ENCODE measurements at places on chromosomes 5 and 9.

- no peak for DNase-seq
These were observed 176.9 kb downstream of the BNC2 start for GRCh38 chr9:16693616-16694015.

GRCh38 chr9:9574080-9574479 lies 1038.7 kb downstream of the PTPRD start:
- DNase-seq, result no peak

GRCh38 chr9:130970052-130970451 lies 31.0 kb upstream of the FIBCD1 start:
- DNase-seq, result no peak

DNA sequence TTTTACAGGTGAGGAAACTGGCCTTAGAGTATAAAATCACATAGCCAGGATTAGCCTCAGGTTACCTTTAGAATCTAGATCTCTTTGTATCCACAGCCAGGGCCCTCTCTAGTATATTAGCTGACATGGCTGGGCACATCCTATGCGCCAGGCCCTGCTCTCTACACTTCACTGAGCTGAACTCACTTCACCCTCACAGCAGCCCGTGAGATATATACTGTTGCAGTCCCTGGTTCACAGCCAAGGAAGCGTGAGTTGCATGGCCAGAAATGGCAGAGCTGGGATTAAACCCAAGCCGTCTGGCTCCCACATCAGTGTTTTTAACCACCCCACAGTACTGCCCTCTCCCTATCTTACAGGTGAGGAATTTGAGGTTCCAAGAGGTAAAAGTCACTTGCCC lies 58.4 kb downstream of the DAB2IP start:
- DNase-seq, result no peak

GRCh38 chr5:19837536-19838174 lies 150.3 kb downstream of the CDH18 start:
- DNase-seq, result peak; percentile 57

DNA sequence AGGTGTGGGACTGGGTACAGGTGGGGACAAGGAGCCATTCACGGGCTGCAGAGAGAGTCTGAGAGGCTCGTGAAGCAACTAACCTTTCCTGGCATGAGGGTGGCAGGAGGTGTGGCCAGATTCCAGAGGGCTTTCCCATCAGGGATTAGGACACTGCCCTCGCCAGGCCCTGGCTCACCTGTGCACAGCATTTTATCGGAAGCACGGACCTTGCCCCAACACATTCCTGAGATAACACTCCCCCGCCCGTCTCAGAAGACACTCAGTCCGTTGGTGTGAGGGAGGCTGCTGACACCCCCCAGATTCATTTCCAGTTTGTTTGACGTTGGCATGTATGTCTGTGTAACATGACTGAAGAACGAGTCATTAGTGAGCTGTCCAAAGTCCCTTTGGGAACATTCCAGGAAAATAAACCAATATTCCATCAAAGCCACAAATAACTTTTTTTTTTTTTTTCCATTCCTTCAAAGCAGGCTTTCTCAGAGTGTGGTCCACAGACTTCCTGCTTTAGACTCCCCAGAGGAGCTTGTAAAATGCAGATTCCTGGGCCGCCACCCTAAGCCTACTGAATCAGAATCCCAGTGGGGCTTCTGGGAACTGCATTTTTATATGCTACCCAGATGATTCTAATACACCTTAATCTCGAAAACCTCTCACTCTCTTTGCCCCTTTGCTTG lies 23.4 kb downstream of the WWC1 start:
- DNase-seq, result peak; percentile 86

- no peak for DNase-seq
These were observed 55.4 kb upstream of the RPL26L1 start for GRCh38 chr5:172903790-172904189.

DNA sequence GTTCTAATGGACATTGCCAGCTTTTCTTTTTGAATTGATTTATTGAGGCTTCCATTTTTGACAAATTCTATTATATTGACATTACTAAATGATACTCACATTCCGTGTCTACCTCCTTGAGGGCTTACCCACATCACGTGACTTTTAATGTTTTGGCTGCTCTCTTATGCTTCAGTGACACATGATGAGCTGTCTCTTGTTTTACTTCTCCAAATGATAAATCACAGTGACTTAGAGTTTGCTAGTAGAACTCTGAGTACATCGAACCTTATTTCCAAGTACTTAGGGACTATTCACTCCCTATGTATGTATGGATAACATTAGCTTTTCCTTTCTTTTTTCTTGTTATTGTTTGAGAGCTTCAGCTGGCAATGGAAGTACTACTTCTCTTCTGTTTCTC lies 169.8 kb upstream of the KCNN2 start:
- no peak for DNase-seq

DNA sequence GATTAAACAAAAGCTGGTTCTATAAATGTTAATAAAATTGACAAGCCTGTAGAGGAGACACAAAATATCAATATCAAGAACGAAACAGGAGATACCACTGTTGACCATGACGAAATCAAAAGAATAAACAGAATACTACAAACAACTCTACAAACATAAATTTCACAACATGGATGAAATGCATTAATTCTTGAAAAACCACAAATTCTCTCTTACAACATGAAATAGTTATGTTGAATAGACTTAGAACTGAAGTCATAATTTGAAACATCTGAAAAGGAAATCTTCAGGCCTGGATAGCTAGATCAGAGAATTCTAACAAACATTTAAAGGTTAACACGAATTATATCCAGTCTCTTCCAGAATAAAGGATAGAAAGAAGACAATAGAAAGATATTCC lies 6.9 kb upstream of the SPATA31C1 start:
- no peak for DNase-seq

- no peak for DNase-seq
These were observed 25.6 kb downstream of the POLR1E start for GRCh38 chr9:37511016-37512010.

DNA sequence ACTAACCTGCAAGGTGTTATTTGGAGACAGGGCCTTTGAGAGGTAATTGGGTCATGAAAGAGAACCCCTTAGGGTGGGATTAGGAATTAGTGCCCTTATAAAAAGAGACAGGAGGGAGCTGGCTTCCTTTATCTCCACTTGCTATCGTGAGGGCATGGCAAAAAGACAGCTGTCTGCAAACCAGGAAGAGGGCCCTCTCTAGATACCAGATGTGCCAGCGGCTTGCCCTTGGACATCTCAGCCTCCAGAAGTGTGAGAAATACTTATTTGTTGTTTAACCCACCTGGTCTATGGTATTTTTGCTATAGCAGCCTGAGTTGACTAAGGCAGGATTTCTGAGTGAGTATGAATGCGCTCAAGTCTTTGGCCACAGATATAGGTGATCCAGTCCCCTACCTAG lies 978 bp upstream of the RGS14 start:
- DNase-seq, result no peak

- DNase-seq, result no peak
These were observed 107.0 kb upstream of the PCA3 start for GRCh38 chr9:76657265-76657664.

DNA sequence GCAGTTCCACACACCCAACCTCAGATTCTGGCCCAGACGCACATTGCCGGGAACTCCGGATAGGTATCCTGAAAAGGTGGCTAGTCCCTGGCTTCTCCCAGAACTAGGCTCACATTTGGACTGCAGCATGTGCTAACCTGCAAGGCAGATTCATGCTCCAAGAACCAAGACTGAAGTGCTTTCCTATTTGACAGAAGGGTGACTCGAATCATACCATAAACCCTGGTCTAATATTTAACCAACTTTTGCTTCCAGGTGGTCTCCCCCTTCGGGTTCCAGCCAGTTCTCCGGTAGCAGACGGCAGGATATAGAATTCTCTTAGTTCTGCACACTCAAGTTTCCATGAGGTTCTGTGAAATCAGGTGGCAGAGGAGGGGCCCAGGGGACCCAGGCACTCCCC lies 7.6 kb downstream of the PTGES start:
- DNase-seq, result no peak

DNA sequence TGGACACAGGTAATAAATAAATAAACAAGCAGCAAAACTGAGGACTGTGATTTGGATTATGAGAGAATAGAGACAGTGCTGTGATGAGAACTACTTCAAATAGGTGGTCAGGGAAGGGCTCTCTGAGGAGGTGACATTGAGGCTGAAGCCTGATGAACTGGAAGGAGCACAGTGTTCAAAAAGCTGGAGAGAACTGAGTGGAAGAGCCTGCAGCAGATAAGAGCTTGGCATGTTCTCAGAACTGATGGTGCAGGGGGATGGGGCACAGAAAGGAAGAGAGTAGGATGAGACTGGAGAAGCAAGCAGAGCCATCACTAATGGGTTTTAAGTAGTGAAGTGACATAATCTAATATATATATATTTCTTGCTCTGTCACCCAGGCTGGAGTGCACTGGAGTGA lies 11.2 kb upstream of the TPM2 start:
- no peak for DNase-seq

- no peak for DNase-seq
These were observed 9.5 kb upstream of the DPYSL3 start for GRCh38 chr5:147519380-147519779.

- no peak for DNase-seq
These were observed 234.4 kb upstream of the GRAMD2B start for GRCh38 chr5:126188804-126189203.

GRCh38 chr9:3585606-3586005 lies 59.8 kb upstream of the RFX3 start:
- DNase-seq, result no peak

GRCh38 chr9:86991077-86991476 lies 43.8 kb upstream of the GAS1 start:
- DNase-seq, result no peak

DNA sequence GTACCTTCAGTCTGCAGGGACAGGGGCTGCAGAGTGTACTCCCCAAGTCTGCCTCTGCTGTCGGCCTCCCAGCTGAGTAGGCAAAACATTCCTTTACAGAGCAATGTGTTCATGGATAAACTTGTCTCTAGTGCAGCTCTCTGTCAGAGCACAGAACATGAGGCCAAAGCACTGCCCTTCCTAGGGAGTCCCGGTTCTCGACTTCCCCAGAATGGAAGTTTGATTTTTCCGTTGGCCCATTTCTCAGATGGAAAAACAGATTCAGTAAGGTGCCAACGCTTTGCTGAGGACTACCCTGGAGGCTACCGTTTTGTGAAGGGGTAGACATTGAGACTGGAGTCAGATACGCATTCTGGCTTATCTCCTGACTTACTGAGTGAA lies 422 bp upstream of the TRIM32 start:
- no peak for DNase-seq

DNA sequence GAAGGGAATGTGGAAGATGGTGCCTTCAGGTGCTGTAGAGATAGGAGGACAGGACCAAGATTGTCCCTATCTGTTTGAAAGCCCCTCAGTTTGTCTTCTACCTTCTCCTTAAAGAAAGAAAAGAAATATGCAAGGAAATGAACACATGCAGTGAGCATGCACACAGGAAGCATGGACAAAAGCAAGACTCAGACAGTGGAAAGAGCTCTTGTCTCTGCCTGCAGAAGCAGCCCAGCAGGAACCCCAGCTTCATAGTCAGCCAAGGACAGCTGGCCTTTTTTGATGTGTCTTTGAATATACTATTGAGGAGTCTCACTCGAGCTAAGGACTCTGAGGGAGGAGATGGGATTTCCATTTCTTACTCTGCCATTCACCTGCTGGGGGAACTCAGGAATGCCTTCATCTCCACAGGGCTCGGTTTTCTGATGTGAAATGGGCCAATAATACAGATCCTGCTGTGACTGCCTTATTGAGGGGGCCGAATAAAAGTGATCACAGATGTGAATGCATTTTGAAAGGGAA lies 132.5 kb upstream of the ADRA1B start:
- DNase-seq, result no peak

- DNase-seq, result peak; percentile 8
These were observed 1.2 kb downstream of the LHFPL2 start for GRCh38 chr5:78647351-78647818.

DNA sequence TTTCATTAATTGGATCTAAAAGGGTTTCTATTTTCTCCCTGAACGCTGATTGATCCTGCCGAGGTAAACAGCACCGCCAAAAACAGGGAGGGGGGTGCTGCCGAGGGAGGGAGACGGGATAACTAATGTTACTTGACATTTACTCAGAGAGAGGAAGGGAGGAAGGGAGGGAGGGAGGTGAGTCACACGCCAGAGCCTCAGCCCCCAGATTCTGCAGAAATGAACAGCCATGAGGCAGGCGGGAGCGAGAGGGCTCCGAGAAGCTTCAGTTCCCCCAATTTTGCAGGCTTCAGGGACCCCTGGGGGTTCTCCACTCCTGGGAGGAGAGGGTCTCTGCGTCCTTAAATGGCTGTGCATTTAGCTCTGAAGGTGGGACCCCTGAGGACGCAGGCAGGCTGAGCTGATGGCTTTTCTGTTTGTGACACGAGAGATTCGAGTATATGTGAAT lies 59.1 kb upstream of the IER5L start:
- DNase-seq, result no peak

GRCh38 chr5:160438316-160439204 lies 16.9 kb downstream of the PTTG1 start:
- DNase-seq, result no peak

DNA sequence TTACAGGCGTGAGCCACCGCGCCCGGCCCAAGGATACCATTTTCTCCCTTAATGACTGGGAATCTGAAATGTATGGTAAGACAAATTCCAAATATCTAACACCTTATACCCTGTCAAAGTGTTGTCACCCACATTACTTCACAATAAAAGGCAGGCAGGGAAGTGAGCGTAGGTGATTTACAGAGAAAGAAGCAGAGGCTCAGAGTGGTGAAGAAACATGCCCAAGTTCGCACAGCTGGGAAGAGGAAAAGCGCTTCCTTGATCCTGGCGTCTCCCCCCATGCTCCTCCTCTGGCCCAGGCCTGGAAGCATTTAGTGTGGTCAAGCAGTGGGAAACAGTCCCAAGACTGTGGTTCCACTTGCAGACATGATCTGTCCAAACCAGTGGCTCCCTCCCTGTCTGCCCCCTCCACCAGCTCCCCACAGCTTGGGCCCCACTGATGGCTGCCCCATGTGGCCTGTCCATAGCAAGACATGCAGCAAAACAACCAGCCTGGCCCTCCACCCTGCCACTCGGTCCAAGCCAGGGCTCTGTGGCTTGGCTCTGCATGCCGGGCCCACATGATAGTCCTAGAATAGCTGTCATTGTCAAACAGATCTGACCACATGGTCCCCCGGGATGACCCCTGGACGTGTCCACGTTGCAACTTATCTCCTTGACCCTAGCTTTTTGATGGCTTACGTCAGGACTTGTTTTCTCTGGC lies 107.2 kb downstream of the TTLL11 start:
- DNase-seq, result no peak

GRCh38 chr9:2749485-2749884 lies 32.2 kb downstream of the KCNV2 start:
- DNase-seq, result no peak

DNA sequence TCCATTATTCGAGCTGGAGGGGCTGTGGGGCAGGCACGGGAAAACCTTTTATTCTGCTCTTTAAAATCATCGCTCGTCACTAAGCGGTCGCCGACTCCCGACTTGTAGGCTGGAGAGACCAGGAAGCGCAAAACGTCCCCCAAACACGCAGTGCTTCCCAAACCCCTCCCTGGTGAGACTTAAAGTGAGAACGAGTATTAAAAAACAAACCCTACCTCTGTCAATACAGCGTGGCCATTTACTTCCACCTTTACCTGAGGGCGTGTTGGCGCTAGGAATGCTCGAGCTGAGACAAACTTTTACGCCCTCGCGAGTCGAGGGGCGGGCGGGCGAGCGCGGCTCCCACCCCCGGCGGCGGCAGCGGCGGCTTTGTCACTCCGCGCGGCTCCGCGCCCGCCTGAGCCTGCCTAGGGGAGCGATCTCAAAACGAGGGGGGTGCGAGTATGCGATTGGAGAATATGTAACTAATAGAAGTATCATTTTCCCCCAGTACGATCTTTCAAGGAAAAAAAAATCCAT lies at the start of gene NR2F1-AS1:
NR2F1-AS1 (minus strand) TSS at position 293 of the 519 bp plus-strand sequence.
- no peak for DNase-seq

GRCh38 chr9:133164191-133164590 lies 477 bp upstream of the GBGT1 start:
- DNase-seq, result no peak

GRCh38 chr9:105330755-105331154 lies 86.3 kb downstream of the SLC44A1 start:
- no peak for DNase-seq
